ENCODE measurements at places on chromosomes 3 and 15.

- DNase-seq: no peak
These were observed 1035.3 kb upstream of the GBE1 start for GRCh38 chr3:82796765-82797164.

DNA sequence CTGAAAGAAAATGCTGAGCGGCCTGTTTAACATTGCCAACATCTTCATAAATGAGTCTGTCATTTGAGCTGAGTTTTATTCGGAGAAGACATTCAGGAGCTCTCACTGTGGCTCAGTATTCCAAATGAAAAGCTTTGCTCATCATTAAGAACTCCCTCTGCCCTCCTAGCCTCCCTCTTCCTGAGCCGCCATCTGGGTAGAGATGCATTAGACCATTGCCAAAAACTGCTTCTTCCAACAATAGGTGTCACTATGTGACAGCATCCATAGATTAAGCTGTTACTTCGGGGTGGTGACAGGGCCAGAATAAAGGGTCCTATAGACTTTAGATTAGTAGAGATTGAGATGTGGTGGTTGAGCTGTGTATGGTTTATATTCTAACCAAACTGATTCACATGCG lies 501.4 kb upstream of the NR2F2 start:
- DNase-seq: no peak

GRCh38 chr15:79620112-79620857 lies 188.1 kb downstream of the MINAR1 start:
- DNase-seq: no peak

DNA sequence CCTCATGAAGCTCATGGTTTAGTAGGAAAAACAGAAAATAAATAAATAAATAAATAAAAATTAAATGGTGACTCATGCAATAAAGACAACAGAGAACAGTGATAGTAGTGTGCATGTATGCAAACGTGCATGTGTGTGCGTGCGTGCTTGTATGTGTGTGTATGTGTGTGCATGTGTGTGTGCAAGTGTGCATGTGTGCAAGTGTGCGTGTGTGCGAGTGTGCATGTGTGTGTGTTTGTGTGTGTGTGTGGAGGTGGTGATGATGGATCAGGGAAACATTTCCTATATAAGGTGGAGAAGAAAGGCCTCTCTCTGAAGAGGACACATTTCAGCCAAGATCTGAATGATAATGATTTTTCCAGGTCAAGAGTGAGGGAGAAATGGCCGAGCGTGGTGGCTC lies 47.2 kb downstream of the CACNA2D3 start:
- no peak for DNase-seq

- DNase-seq: no peak
These were observed 18.8 kb downstream of the PLXNB1 start for GRCh38 chr3:48411041-48411588.

DNA sequence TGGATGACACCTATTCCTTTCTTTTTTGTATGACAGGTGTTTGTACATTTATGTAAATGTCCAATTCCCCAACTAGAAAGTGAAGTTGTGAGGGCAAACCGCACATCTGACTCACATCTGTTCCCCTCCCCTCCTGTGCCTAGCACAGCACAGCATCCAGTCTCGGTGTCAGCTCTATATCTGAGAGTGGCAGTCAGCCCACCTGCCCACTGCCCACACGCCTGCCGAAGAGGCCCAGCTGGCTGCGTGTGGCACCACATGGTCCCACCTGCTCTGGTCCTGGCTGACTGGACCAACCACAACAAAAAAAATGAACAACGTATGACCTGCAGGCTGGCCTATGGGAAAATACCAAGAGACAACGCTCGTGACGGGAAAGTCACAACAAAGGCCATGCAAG lies 62.8 kb downstream of the XXYLT1 start:
- DNase-seq: no peak

GRCh38 chr3:140363801-140364200 lies 314.1 kb upstream of the TRIM42 start:
- no peak for DNase-seq

GRCh38 chr3:137766041-137766875 lies 2.1 kb downstream of the SOX14 start:
- no peak for DNase-seq

DNA sequence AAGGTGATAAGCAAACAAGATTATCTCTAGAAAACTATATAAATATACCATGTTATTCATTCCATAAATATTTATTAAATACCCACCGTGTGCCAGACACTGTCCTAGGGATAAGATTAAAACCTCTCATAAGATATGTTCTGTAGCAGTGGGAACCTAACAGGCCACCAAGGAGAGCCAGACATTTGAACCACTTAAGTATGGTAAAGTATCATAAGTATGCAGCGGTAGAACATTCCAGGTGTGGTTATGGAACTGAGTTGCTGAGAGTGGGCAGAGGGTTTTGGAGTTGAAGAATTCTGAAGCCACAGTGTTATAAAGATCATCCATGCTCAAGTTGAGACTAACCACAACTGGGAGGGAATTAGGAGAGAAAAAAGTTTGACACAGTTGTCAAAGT lies 14.7 kb downstream of the FILIP1L start:
- no peak for DNase-seq

DNA sequence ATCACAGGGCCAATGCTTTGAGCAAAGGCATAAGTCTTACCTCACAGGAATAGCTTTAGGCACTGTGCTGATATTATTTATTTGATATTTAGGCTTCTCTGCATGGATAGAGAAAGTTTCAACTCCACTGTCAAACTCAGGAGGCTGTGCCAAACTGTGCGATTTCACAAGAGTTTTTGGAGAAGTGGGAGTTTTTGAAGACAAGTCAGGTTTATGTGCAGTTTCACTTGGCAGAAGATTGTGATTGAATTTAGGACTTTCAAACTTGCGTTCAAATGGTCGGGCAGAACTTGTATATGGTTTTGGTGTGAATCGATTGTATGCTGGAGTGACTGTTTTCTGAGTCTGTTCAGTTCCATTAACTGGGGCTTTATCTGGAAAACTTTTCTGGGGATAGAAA lies 113.7 kb downstream of the TJP1 start:
- DNase-seq: no peak

DNA sequence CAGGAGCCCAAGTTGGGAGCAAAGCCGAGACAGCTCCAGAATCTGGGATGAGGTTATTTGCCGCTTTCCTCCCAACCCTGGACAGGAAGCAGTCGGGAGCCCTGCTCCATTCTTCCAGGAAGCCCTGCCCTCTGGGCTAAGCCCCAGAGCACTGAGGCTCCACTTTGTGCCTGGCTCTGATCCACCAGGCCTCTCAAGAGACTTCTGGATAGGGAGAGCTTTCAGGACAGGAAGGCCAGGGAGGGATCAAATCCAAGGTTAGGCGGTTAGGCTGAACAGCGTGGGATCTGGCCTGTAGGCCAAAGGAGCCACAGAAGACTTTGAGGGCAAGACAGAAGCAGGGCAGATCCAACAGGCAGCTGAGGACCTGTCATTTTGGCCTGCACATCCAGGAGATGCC lies 835 bp downstream of the STOML1 start:
- no peak for DNase-seq

DNA sequence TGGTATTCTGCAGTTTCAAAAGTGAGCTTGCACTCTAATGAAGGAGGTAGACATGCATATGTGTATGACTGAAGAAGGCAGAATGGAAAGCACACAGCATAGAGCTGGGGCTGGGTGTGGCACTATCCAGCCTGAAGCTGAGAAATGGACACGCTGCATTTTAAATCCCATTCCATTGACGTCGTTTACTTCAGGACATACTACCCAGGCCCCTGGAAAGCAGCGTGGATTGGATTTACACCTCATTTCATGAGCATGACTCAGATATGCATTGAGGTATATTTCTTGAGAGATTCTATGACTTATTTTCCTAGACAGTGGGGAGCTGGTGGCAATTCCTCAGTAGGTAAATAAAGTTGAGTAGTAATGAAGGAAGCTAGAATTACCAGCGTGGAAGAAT lies 101.4 kb downstream of the ABI3BP start:
- no peak for DNase-seq

DNA sequence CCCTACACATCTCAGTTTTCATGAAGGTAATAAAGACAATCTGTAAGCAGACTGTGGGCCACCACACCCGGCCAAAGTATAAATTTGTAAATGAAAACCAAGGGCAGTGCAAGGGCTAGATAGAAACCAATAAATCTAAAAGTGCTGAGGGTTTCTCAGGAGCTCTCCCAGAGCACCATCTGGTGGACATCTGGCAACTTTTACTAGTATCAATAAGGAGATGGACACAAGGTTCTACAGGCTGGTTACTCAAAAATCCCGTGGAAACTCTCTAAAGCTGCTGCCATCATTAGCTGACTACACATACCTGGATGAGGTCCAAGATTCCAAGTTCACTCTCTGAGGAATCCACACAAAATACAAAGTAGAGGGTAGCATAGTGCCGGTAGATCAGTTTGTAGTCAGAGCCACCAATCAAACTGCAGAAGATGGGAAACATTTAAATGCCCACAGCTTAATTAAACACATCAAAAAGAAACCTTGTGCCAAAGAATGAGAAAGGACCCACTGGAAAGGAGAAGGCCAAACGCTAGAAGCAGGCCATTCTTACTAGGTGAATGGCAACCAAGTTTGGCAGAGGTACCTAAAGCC lies 5.5 kb downstream of the AP3S2 start:
- DNase-seq: no peak

DNA sequence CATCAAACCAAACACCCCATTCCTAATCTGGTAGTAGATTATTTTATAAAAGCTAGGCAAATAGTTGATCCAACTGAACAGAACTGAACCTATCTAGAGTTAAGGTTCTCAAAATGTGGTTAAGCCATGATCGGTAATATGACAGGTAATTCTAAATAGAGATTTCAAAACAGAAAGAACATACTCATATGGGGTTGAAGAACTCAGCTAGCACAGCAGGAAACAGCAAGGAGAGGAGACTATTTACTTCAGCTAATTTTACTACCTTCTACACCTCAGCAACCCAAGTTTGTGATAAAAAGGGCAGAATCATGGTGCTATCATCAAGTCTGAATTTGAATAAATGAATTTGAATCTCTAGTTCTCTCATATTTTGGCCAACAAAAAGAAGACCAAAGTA lies 11.8 kb downstream of the CD47 start:
- DNase-seq: no peak

DNA sequence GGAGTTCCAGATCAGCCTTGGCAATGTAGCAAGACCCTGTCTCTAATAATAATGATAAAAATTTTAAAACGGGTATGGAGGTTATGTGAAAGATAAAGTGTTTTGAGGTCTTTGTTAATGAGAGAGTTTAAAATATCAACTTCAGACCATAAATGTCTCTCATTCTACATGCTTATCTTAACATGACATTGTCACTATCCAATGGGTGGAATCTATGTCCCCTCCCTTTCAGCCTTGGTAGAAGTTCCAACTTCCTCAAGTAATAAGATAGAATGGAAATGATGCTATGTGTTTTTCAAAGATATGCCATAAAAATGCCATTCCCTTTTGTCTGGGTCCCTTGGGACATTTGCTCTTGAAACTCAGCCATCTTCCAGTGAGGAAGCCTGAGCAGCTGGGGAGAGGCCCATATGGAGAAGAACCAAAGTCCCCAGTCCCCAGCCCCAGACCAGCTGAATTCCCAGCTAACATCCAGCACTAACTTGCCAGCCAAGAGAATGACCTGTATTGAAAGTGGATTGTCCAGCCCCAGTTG lies 17.0 kb downstream of the RPSA start:
- no peak for DNase-seq

DNA sequence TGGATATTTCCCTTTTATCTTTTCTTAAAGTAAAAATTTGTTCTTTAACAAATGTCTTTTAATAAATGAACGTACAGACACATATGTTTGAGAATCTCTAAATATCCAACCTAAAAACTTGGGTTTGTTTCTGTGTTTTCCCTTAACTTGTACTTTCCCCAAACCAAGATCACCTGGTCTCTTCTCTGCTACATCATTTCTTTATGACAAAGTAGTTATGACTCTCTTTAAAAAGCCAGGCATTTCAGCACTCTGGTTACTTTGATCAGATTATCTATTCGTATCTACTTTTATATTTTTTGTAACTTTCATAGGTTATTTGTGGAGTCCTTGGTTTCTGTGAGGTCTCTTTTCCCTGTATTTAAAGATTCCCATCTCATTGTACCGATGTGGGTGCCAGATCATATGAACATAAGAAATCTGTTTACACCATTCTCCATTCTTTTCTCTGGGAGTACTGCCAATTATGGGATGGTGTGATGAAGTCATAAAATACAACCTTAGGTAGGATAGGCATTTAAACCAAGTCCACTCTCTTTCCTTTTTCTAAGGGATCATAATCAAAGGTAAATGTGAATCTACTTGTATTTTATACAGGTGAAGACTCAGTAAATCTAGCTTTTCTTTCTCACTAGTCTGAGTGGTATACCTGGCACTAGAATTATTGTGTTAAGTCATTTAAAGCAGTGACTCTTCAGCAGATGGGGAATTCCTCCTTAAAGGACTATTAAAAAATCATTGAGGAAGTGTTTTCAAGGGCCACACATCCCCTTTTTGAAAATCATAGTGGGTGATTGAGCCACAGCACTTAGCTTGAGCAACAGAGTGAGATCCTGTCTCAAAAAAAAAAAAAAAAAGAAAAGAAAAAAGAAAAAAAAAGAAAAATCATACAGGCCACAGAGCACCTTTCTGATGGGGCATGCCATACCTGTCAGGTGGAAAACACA lies 12.4 kb upstream of the NFKBIZ start:
- DNase-seq: no peak

DNA sequence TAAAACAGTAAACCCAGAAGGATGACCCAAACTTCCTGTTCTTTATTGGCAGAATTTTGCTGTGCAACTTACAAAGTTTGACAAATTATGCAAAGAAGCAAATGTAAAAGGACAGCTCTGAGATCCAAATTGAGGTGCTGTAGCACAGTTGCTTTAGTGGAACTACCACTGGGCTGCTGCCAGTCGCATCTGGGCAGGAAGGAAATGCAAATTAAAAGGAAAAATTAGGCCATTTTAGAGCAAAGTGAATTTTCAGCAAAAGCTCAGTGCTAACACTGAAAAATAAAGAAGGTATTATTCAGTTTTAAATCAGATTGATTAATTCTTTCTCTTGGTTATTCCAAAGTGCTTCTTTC lies 104.5 kb downstream of the ZMAT3 start:
- DNase-seq: no peak

DNA sequence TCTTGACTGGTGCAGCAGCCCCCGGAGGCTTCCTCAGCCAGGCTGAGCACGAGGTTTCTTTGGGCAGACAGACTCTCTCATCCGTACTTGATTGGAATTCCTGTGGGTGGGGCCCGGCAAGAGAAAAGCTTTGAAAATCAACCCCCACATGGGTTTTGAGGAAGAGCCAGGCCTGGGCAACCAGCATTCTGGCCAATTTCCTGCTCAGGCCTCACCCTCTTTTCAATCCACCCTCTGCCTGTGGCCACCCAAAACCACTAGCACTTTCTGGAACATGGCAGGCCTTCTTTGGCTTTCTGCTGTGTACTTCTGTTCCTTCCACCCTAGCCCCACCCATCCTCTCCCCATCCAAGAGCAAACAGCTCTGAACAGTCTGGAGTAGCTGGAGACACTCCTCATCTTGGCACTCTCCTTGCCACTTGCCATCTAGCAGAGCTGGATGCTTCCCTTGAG lies 5.9 kb downstream of the MYO5C start:
- DNase-seq: no peak

DNA sequence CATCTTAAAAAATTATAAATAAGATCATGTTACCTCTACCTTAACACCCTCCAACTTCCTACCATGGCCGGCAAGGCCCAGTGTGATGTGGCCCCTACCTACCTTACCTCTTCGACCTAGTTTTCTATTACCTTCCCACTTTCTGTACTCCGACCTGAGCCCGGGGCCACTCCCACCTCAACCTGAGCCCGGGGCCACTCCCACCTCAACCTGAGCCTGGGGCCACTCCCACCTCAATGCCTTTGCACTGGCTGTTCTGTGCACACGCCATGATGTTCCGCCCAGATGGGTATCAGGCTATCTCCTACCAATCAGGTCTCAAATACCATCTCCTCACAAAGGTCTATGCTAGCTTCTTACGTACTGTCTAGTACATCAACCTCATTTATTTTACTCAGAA lies 66.8 kb upstream of the XXYLT1 start:
- DNase-seq: no peak

All from NK-92 treated with Interleukin-12 subunit alpha and Interleukin-12 subunit beta, amount 100 ng/mL, for 24 hours (cell line).